ENCODE measurements at places on chromosomes 2 and 18.

DNA sequence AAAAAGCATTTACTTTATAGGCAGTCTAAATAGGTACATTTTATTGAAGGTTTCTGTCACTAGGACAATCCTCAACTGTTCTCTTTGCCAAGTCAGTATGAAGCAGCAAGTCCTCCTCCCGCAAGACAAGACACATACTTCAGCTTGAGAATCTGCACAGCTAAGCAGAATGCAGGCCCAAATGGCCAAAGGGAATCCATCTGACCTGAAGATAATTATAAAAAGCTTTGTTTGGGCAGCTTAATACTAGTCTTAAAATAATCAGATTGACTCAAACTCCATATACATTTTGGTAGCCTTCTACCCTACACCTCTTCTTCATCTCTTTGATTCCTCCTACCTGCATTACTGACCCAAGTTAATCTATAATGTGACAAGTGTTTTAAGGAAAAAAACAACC is 1.8 kb downstream of the LANCL1 start:
- no peak for DNase-seq

DNA sequence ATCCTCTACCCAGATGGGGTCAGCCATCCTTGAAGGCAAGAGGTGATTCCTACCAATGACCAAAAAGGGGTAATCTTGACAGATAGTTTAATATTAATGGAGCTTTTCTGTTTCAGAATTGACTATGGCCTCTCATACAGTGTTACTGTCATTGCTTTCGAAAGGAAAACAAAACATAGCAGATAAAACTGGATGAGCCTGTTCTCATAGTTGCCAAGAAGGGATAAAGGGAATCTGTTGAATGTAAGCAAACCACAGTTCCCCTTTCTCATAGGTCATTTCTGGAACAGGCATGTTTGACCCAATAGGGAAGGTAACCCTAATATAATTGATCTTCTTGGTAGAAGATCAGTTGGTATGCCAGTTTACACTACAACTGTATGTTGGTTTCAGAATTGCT is 1.6 kb downstream of the RAB27B start:
- DNase-seq = no peak

DNA sequence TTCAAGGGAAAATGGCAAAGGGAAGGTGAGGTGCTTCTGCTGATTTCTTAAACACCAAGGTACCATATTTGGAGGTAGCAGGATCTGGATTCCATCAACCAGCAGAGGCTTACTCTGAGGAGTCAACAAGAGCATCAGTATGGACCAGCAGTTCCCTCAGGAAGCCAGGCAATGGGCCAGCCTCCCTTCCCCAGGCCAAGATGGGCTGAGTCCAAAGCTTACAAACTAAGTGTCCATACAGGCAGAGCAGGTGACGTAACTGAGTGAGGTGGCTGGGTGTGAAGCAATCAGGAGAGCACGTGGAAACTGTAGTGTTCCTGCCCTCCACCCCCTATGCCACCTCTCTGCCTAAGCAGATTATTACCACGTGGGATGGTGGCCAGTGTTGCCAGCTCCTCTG is 134.2 kb upstream of the HNRNPA3 start:
- peak; percentile 37 for DNase-seq

- DNase-seq = no peak
Observed at GRCh38 chr2:1867141-1867540, 122.8 kb upstream of the PXDN start.

DNA sequence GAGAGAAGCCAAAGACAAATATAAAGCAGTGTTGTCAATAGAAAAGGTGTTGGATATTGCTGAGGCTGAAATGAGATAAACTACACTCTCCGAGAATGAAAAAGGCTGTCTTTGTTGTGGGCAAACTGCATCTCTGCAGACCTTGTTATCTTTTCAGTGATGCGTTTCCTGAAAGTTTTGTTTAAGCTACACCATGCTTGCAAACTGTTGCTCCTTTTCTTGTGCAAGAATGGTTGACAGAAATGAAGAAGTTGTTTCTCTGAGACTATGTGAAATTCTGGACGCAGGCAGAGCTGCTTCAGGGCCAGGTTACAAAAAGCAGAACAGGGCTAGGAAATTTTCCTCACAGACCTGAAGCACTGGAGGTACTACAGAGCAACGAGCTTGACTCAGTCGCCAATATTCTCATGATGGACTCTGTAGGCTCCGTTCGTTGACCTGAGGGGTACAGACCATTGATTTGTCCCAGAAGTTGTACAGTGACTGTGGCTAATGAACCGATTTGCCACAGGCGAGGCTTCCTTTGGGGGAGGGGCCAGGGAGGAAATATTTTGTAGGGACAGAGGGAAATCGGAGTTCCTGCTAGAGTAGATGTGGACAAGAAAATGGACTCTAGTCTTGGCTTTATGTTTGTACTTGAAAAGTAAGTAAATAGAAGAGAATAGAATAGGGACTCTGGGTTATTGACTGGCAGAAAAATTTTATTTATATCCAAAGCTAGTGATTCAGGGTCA is 3.5 kb upstream of the ATL2 start:
- no peak for DNase-seq

GRCh38 chr2:225582355-225583116 is 183.0 kb downstream of the NYAP2 start:
- no peak for DNase-seq

GRCh38 chr2:113886479-113887008 is 3.3 kb upstream of the ACTR3 start:
- no peak for DNase-seq

DNA sequence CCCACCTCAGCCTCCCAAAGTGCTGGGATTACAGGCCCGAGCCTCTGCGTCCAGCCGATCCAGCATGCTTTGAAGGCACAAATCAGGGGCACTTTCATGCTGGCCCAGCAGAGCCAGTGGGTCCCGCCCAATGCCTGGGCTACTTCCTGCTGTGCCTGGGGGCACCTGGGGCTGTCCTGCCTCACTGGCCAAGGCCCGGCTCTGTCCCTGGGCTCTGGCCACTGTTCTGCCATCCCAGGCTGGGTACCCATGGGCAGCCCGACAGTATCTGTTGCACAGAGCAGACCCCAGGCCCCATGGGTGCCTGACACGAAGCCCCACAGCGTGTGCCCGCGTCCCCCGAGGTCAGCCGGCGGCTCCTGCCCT is 6.8 kb upstream of the GAL3ST2 start:
- DNase-seq = no peak

DNA sequence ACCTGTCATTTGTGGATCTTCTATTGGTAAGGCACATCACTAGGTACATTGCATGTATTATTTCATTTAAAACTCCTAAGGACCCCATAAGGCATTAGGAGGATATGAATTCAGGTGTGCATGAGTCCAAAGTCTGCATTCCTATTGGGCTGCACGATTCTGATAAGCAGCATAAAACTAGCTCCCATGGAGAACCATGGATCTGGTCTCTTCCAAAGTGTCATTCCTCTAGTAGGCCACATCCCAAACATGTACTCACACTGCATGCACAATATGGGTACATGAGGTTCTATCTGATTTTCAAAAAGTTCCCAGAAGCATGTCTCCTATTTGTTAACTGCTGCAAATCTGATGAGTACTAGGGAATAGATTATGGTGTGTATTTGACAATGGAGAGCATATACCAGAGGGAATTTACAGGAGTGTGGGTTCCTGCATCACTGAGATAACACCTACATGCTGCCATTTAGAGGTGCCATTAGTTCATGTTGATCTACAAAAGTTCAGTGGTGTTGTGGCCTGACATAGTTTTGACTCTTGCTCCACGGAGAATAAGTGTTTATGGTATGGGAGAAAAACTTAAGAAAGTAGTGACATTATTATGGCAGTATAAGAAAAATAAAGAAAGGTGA is 11.3 kb downstream of the CYTIP start:
- no peak for DNase-seq

GRCh38 chr2:102101849-102102635 is 40.5 kb upstream of the IL1R1 start:
- DNase-seq = no peak

GRCh38 chr18:79496978-79497637 is 101.4 kb downstream of the NFATC1 start:
- peak; percentile 55 for DNase-seq

GRCh38 chr2:79512442-79513401 is at the start of gene CTNNA2:
CTNNA2 (plus strand) TSS chr2:79513051.
- peak; percentile 41 for DNase-seq

DNA sequence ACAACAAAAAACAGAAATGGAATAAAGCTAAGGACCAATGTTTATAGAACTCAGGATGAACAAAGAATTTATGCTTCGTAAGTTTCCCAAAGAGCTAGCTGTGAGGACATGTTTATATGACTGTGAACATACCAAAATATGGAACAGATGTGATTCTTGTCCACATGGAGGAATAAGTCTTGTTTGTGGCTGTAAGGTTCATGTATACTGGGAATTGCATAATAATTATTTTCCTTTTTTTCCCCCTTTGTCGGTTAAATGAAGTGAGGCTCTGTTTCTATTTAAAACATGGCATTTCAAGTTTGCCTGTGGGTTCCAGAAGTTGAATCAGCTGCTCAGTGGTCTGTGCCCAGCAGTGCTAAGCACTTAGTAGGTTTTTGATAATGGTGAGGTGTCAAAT is 108.1 kb downstream of the FHOD3 start:
- DNase-seq = no peak

- DNase-seq = no peak
Observed at GRCh38 chr18:27004056-27004829, 138.7 kb upstream of the AQP4 start.

GRCh38 chr18:24988253-24988840 is 363.6 kb downstream of the ZNF521 start:
- peak; percentile 40 for DNase-seq

DNA sequence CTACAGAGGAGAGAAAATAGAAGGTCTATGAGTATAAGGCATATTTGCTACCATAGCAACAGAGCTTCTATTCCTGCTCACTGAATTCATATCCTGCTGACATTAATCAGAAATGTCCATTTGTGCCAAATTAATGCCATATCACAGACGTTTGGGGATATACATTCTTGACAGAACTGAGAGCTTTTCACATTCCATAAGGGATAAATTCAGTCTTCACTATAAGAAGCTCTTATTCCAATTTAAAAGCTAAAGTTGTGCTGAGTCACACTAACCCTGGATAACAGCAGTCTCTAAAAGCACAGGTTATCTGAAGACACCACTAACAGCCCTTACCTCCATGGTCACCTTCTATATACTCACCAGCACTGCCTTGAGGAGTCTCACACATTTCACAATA is 178.1 kb downstream of the RAB3GAP1 start:
- no peak for DNase-seq

DNA sequence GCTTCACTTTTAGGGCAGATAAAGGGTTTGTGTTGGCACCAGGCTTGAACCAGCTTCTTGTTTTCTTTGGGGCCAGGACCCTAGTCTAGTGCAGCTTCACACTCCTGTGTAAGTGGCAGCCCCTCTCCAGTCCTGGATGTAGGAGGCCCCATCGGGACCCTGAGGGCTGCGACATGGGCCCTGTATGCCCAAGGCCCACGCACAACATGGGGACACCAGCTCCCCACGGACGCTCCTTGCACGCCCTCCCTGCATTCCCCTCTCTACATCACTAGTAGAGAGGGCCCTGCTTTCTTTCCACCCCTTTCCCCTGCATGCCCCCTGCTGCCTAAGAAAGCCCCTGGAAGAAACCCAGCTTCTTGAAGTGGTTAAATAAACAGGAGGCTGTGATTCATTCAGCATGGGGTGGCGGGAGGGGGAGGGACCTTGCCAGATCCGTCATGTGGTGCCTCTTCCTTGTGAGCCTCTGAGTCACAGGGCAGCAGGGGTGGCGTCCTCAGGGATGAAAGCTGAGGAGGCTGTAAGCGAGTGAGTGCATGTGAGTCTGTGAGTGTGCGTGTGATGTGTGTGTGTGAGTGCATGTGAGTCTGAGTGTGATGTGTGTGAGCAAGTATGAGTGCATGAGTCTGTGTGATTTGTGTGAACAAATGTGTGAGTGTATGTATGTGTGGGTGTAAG is 42.5 kb downstream of the COPS8 start:
- DNase-seq = peak; percentile 83

- DNase-seq = no peak
Observed at GRCh38 chr2:157302492-157303099, 23.0 kb downstream of the ERMN start.

DNA sequence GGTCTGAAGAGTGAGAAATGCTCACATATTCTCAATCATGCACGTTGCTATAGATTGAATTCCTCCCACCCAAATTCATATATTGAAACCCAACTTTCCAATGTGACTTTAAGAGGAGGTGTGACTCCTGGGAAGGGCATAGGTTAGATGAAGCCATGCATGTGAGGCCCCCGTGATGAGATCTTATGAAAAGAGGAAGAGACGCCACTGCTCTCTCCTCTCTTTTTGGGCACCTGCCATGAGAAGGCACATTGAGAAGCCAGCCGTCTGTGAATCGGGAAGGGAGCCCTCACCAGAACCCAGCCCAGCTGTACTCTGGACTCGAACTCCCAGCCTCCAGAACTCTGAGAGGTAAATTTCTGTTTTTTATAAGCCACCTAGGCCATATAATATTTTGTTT is 842.6 kb upstream of the SALL3 start:
- no peak for DNase-seq

DNA sequence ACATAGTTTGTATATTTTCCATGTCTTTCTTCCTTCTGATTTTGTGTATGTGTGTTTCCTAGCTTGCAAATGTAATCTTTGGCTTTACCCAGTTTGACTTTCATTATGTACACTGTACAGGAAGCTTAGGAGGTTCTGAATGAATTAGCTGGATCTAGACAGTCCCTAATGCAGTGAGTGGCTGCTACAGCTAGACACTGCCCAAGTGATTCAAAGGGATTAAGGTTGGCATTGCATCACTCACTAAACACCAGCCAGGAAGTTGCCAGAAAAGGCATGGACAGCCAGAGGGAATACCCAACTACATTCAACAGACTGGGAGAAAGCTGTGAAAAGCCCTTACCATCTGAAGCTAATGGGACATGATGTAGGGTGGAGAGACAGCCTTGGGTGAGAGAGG is 316.0 kb upstream of the MEX3C start:
- no peak for DNase-seq

GRCh38 chr18:44392933-44393332 is 287.8 kb upstream of the SETBP1 start:
- DNase-seq = no peak

DNA sequence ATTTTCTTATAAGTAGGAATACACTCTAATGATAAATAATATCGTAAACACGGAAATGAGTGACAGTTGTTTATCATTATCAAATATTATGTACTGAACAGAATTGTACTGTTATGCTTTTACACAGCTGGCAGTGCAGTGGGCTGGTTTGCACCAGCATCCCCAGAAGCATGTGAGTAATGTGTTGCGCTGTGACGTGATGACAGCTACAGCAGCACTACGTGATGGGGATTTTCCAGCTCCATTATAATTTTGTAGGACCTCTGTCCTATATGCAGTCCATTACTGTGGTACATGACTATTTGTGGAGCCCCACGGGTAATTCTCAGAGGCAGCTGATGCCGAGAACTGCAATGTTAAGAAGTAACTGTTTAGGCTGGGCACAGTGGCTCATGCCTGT is 77.3 kb upstream of the ATG16L1 start:
- no peak for DNase-seq

- no peak for DNase-seq
Observed at GRCh38 chr2:207032490-207032889, 93.2 kb downstream of the CPO start.

GRCh38 chr18:8005870-8006569 is 438.9 kb downstream of the PTPRM start:
- no peak for DNase-seq

All from left hindlimb (tissue), 1 donor.